ENCODE measurements at places on chromosomes 1 and 21.

- no peak for DNase-seq
Measured at GRCh38 chr1:230800891-230801840, 54.0 kb downstream of the CAPN9 start.

DNA sequence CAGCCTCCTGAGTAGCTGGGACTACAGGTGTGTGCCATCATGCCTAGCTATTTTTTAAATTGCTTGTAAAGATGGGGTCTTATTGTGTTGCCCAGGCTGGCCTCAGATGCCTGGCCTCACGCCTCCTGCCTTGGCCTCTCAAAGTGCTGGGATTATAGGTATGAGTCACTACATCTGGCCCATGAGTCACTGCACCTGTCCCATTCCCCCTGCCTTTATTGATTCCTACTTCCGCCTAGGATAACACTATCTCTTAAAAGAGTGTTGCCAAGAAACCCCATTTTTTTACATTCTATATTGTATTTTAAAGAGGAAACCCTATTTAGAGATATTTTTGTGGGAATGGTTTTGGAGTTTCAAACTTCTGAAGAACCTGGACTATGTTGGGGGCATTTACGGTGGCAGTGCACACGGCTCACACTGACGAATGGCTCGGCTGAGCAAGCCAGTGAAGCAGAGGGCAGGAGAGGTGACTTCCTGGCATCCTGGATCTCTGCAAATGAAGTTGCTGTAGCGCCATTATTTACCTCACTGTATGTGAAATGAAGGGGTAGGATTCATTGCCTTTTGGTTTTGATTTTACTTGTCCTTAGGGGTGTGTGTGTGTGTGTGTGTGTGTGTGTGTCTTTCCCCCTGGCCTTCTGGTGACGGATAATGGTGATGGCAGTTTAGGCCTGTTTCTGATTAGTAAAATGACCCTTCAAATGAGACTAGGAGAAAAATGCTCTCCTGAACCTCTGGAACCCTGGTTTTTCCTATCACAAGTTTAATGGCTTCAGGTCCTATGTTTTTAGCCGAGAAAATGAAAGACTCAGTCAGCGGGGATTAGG, 22.5 kb downstream of the KIF26B start:
- DNase-seq: no peak

DNA sequence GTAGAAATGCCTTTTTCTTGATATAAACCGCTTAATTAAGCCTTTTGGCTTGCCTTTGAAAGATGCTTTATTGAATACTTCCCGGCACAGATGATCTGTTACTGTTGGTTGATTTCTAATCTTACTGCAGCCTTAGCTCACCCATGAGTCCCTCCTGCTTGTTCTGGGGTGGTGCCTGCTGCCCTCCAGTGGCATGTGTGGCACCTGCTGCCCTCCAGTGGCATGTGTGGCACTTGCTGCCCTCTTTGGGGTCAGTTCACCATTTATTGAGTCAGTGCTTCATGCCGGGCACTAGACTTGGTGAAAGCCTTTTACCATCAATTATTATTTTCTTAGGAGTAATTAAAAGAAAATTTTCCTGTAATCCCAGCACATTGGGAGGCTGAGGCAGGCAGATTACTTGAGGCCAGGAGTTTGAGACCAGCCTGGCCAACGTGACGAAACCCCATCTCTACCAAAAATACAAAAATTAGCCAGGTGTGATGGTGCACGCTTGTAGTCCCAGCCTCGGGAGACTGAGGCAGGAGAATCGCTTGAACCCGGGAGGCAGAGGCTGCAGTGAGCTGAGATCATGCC, 54.3 kb downstream of the ADARB1 start:
- DNase-seq: peak; percentile 71

DNA sequence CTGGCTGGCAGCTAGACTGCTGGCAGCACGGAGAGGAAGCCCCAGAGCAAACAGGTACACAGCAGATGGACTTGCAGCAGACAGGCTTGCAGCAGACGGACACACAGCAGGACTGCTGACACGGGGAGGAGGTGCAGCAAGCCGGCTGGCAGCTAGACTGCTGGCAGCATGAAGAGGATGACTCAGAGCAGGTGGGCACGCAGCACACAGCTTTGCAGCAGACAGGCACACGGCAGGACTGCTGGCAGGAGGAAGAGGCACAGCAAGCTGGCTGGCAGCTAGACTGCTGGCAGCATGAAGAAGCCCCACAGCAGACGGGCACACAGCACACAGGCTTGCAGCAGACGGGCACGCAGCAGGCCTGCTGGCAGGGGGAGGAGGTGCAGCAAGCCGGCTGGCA, 498 bp downstream of the KRTAP10-2 start:
- DNase-seq: no peak

GRCh38 chr1:207333009-207333600, 11.6 kb downstream of the CD55 start:
- DNase-seq: no peak

DNA sequence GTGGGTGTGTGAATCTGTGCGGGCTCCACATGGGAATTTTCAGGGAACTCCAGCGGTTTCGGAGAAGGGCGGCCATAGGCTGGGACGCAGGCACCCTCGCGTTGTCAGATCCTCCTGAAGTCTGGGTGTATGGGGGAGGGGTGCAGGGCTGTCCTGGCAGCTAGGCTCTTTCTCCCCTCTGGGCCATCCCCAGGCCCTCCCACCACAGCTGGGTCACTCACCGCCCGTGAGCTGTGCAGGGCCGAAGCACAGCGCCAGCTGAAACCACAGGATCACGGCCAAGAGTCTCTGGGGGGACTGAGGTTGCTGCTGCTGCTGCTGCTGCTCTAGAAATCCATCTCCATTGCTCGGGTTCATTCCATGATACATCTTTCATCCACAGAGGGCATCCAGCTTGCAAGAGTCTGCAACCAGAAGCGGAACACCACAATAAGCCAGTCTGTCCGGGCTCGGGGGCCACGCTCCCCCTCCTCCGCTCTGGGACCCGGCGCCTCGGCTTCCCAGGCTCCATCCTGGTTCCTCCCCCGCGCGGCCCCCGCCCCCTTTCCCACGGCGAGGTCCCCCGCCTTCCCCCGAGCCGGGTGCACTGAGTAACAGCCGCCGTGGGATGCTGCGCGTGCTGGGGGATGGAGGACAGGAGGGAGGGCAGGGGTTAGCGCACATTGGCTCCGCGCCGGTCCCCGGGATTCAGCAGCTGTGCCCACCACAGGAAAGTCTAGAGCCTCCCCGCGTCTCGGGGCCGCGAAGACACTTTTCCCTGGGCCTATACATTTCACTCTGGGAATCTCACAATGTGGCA, 720 bp downstream of the SUSD4 start:
- DNase-seq: peak; percentile 35

- no peak for DNase-seq
Measured at GRCh38 chr1:111727056-111727455, 12.1 kb downstream of the INKA2 start.

DNA sequence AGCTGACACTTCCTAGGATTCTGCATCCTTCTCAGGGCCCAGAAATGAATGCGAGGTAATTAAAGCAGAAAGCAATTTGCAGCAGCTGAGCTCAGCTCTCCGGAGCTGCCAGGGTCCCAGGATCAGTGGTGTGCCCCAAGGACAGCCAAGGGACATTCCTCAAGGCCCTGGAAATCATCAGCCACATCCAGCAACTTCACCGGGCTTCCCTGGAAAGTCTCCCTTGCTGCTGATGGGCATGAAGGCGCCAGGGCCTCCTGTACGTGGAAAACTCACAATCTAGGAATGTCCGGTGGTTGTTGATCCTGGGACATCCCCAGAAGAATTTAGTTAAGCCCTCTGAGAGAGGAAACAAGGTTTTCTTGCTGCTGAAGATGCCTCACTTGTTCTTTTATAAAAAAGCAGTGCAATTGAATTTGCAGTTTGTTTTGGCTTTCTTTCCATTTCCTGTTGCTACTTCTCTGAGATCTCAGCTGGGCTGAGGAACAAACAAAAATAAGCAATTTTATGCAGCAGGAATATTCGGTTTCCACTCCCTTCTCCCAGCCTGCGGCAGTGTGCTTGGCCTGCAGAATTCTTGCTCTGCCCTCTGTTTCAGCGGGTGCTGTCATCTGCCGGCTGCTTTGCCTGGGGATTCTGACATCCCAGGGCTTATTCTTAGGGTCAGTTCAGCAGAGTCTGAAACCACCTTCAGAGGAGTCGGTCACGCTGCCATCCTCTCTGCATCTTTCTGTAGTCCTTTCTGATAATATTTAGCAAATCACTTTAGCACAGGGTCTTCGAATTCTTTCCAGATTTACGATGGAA, 85.9 kb downstream of the TCP10L start:
- DNase-seq: no peak

- no peak for DNase-seq
Measured at GRCh38 chr1:167219194-167219593, 1.5 kb upstream of the POU2F1 start.

- no peak for DNase-seq
Measured at GRCh38 chr1:68188644-68189340, 43.5 kb downstream of the WLS start.

DNA sequence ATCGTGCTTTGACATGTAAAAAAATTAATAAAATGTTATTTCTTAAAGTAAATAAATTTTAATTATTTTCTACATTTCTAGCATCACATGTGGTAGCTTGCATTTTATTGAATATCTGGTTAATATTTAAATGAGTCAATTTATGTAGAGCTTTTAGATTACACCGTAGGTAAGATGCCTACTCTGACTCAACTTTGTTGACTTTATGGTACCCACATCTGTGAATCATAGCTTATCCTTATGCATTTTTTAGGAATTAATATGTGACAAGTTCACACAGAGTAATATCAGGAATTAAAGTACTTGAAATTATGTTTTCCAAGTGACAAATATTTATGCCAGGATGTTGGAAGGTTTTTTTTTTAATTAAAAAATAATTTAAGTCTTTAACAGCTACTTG, 120.7 kb downstream of the LEPR start:
- DNase-seq: no peak

- peak; percentile 82 for DNase-seq
Measured at GRCh38 chr1:3732434-3733093, 19.7 kb upstream of the CCDC27 start.

DNA sequence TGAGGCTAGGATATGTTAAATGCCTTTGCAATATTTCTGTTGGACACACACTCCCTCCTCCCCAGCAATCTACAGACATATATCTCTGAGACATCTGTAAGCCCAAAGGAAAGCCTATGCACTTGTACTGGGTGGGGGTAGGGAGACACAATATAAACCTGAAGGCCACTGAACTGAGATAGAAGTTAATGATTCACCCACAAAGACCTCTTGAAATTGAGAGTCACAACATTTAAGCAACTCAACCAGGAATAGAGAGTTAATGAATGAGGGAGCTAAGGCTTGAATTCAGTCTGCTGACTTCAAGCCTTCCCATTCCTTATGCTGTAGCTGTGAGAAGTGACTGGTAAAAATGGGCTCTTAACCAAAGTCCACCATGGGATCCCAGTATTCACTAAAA, 5.0 kb downstream of the OR10J1 start:
- no peak for DNase-seq

DNA sequence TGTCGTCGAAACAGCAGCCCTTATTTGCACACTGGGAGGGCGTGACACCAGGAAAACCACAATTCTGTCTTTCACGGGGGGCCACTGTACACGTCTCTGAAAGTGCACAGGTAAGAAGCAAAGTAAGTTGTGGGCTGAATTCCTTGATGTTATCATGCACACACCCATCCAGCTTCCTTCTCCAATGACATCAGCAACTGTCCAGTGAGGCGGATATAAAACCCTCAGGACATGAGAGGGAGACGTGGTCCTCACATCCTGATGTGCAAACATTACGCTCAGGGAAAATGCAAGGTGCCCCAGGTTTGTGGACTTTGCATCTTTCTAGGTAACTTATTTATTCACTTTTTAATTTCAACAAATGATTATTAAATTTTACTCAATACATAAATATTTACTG, 3.0 kb downstream of the TFF1 start:
- DNase-seq: no peak

DNA sequence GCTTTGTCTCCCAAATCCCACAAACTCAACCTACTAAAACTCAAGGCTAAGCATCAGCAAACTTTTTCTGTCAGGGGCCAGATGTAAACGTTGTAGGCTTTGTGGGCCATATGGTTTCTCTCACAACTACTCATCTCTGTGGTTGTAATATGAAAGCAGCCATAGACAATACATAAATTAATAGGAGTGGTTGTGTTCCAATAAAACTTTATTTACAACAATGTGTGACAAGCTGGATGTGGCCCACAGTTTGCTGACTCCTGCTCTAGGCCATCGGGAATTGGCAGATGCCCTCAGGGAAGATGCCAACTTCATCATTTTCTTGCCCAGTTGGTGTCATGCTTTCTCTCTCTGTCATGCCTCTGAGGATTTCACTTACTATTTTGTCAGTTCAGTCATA, 17.5 kb upstream of the ERRFI1 start:
- no peak for DNase-seq

DNA sequence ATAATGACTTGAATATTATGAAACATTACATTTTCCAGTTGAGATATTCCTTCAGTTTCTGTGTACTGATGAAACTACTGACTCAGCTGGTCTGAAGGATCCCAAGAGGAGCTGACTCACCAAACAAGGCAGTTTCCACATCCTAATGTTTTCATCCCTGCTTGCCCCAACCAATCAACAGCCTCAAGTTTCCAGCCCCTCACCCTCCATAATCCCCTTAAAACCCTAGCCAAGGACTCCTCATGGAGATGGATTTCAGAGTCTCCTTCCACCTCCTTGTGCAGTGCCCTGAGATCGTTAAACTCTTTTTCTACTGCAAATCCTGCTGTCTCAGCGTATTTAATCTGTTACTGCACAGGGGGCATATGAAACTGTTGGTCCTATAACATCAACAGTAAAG, 83.1 kb upstream of the HAO2 start:
- DNase-seq: no peak

- DNase-seq: no peak
Measured at GRCh38 chr1:56256153-56257000, 323.0 kb downstream of the PLPP3 start.

- DNase-seq: no peak
Measured at GRCh38 chr1:97307151-97307550, 585.6 kb downstream of the PTBP2 start.

- no peak for DNase-seq
Measured at GRCh38 chr1:231364192-231364591, 26.1 kb downstream of the SPRTN start.

DNA sequence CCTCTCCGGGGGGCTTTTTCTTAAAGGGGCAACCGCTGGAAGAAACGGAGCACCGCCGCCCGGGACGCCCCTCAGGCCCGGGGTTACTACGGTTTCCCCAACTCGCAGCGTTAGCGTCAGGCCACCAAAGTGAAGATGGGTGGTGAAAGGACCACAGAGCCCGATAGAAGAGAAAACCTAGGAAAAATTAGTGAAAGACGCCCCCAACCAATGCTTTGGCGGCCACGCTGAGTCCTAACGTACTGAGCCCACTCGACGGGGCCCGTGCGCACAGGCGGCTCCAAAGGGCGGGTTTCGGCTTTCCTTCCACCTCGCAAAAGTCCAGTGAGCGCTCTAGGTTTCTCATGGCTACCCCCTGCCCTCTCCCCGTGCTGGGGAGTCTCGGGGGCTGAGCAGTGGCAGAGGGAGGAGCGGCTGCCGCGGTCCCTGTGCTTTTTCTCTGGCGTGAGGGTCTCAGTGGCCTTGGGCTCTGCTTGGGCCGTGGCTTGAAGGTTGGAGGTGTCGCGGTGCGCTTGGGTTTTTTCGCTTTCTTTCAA, 12.2 kb upstream of the SPEN start:
- no peak for DNase-seq

- DNase-seq: peak; percentile 100
Measured at GRCh38 chr1:6127587-6128163, 52.4 kb downstream of the CHD5 start.

GRCh38 chr21:44456915-44457736, 1.8 kb downstream of the LRRC3 start:
- DNase-seq: peak; percentile 12

- no peak for DNase-seq
Measured at GRCh38 chr1:44588551-44589210, 85.6 kb downstream of the TMEM53 start.

- no peak for DNase-seq
Measured at GRCh38 chr1:175067362-175068106, at the start of gene TNN. Gene TNN, plus strand, starts transcription at chr1:175067833. Its CDS starts 9,586 bp downstream, at chr1:175077419.

All from iPS-NIHi11 (cell line).